ENCODE measurements at places on chromosomes 4 and X.

DNA sequence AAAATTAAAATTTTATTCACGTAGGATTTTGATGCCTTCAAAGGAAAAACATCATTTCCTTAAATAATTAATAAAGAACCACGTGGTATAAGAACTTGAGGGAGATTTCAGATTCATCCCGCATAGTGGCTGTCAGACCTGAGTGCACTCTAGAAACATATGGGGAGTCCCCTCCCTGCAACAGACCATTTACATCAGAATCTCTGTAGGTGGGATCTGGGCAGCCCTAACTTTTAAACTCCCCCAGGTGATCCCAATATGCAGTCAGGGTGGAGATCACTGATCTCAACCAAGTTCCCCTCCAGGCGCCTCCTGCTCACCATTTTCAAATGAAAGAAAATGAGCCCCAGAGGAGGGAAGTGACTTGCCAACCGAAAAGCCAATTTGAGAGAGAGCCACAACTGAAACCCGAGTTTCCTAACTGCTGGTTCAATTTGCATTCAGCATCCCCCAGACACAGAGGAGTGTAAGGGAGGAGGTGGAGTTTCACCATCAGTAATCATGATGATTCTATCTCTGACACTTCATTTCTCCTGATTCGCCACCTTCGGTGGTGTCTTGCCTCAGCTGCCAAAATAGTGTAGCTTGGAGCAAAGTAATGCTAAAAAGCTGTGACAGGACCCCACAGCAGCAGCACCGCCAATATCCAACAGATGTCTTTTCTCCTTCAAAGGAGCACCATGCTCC is 11.4 kb downstream of the RNF150 start:
- DNase-seq: no peak

- peak; percentile 23 for DNase-seq
Observed at GRCh38 chrX:137194164-137194563, 160.4 kb upstream of the GPR101 start.

DNA sequence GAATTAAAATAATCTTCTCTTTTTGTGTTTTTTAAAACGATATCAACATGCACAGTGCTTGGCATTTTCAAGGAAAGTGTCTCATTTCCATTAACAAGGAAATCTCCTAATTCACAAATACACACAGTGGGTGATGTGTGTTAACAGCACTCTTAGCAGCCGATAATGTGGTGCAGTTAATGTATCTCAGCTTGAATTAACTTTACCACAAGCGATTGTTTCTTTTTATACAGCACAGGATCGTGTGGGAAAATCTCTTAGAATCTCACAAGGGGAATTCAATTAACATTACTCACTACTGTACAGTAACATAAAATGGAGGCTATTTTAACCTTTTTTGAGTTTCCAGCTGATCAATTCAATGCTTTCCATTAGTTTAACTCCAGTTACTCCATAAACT is 1841.9 kb downstream of the STIM2 start:
- peak; percentile 13 for DNase-seq

- peak; percentile 10 for DNase-seq
Observed at GRCh38 chr4:78310007-78310739, 241.4 kb upstream of the ANXA3 start.

GRCh38 chr4:35516102-35516501 is 728.2 kb downstream of the ARAP2 start:
- no peak for DNase-seq

DNA sequence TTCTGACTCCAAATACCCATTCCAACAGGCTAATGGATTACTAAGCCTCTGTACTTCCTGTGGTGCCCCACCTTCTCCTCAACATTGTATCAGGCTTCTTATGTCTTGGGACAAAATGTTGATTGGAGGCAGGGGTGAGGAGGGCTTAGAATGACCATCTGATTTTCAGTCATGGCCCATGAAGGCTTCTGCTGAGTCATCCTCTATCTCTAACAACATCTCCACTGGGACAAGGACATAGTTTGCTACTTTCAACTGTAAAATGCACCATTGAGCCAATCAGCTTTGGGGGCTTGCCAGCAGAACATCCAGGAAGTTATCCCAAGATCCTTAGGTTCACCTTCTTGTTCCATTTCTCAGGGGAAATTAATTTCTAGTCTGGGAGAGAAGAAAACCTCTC is 29.5 kb downstream of the MAGEB17 start:
- DNase-seq: no peak

DNA sequence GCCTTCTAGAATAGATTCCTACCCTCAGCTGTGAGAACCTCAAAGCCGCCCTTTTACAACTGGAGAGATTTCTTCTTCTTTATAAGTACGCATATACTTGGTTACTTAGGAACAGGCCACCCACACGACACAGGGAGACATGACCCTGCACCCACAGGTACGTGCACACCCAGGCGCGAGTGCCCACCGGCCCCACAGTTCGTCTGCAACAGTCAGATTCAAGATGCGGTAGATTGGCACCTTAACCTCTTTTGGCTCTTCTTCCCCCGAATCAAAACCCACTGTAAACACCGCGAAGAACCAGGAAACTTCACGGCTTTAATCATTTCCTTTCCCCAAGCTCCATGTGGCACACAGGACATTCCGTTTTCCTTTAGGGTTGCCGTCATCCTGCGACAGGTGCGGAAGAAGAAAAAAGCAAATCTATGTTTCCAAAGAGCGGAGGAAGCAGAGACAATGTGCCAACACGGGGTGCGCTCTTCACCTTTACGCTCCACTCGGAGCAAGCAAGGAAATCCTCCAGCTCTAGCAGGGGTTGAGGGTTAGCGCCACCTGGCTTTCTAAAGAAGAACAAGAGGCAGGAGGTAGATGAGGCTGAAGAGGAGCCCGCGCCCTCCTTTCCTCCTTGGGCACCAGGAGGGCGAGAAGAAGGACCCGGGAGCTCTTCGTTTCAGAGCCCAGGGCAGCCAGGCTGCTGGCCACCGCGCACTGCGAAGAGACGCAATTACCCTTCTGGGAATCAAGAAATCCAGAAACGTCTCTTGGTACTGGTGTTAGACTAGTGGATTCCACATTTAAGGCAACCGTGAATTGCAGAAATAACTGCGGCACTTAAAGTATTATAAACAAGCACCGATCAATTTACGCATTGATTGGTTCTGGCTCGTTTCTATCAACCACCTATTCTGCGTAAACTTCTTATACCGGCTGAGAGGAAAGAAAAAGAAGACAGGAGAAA is 35.7 kb downstream of the HAND2 start:
- peak; percentile 83 for DNase-seq

DNA sequence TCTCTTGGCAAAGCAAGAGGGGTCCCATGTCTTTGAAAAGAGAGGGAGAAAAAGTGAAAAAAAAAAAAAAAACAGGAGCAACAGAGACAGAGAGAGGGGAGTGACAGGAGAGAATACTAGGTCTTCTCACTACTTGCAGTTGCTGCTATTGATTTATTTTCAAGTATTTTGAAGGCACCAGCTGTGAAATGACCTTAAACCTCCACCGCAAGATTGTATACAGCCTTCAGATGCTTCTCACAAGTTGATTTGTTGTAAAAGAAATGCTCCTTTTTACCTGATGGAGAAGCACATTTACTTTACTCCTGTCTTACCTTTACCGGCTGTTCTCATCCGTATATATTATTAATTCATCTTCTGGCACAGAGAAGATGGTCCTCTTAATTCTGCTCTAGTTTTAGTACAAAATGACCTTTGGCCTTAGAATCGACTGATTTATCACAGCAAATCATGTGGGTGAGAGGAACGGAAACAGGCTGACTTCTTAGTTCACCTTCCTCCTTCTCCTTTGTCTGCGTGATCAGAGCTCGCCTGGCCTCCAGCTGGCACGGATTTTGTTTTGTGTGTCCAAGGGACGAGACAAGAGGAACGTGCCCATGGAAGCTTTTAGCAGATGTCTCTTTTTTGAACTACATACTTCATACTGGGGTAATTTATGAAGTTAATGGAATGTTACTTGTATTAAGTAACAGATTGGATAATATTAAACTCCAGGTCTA is 82.4 kb upstream of the PACRGL start:
- no peak for DNase-seq

- peak; percentile 43 for DNase-seq
Observed at GRCh38 chr4:2882341-2882740, 38.7 kb downstream of the ADD1 start.

- DNase-seq: no peak
Observed at GRCh38 chr4:149311076-149311475, 504.6 kb downstream of the IQCM start.

DNA sequence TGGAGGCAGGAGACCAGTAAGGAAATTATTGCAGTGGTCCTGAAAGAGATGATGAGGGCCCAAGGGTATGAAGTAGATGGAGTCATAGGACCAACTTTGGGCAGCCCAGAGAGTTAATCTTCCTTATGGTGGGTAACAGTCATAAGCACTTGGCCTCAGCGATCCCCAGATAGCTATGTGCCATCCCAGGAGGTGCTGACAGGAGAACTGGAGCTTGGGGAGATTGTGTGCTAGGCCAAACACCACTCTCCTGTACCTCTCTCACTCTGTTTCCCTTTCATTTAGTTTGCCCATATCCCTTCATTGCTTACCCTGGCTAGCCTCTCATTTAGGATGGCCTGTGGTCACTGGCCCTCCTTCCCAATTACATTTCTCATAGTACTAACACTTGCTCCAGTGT is 60.0 kb downstream of the TMEM164 start:
- DNase-seq: no peak

DNA sequence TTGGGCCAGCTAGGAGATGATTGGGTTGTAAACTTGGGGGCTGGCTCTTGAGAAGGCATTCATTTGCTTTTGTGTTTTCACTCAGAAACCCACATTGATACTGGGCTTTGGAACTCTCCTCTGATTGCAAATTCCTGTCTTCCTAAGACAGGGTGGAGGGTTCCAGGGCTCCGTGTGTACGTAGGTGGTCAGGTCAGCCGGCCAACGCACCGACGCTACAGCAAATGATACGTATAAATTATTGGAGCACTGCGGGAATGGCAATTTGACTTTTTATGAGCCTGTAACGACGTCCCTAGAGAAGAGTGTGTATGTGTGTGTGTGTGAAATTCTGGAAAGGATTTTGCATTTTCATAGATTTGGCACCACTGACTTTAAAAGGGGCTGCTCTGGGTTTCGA is 236.9 kb downstream of the SHOX start:
- DNase-seq: no peak

GRCh38 chr4:67684839-67685531 is 16.0 kb downstream of the UBA6 start:
- peak; percentile 39 for DNase-seq

DNA sequence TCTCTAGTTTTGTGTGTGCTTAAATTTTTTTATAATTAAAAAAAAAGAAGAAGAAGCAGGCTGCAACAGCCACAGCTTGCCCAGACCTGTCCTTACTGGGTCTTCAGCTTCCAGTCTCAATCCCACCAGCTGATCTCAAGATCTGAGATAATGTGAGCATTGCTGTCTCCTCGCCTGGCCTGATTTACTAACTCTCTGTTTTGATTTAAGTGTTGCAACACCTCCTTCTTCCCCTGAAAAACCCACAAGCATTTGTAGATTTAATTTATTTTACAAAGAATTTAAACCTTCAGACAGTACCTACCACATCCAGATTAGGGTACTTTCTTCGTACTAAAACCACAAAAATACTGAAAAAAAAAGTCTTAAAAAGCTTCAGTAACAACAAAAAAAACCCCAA is 38.0 kb downstream of the FAM241A start:
- DNase-seq: peak; percentile 15

DNA sequence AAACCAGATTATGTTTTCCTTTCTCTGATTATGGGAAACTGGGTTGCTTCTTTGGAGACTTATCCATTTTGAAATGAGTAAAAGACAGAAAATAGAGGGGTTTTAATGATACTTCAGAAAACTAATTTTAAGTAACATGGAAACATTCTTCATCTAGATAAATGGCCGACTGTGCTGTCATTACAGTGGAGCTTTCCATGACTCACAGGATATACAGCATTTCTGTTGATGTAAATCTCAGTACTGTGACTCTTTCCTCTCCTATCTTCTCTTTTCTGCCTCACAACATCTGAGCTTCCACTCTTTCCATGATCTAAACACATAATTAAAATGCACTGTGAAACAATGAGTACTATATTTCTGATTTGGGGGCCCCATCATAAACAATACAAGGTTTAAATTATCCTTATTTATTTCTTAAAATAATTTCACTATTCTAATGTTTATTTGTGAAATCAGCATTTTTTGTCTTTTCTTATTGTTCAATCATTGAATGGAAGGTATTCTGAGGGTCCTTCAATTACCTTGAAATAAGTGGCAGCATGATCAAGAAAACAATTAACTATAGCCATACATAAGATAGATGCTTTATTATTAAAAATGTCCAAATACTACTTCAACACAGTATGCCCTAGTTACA is 19.3 kb downstream of the SEC24D start:
- peak; percentile 64 for DNase-seq

- DNase-seq: no peak
Observed at GRCh38 chr4:6367371-6367851, 97.8 kb downstream of the WFS1 start.

GRCh38 chr4:687048-687970 is 1.6 kb downstream of the SLC49A3 start:
- peak; percentile 68 for DNase-seq

GRCh38 chrX:133587071-133587470 is 171.8 kb upstream of the GPC4 start:
- no peak for DNase-seq

- DNase-seq: no peak
Observed at GRCh38 chr4:165386328-165386727, 7.5 kb downstream of the CPE start.

GRCh38 chrX:130829526-130830515 is 73.2 kb downstream of the ENOX2 start:
- peak; percentile 1 for DNase-seq

DNA sequence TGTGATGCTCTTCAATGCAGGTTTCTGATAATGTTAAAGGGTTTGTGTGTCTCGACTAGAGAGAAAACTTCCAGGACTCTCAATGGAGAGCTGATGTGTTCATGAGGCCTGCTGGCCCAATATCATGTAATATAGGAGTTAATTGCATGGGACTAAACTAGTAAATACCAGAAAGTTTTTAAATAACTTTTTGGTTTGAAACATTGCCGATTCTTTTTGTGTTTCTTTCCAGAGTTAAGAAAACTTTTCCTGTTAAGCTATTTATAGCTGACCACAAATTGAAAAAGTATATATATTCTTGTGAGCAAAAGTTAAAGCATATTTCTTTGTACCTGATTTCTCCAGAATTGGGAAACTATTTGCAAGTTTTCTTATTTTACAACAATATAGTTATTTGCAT is 49.7 kb downstream of the FAM9B start:
- DNase-seq: peak; percentile 21

GRCh38 chr4:69684804-69685203 is 31.8 kb upstream of the UGT2A1 start:
- DNase-seq: no peak

All from adipocyte (in vitro differentiated cells).